ENCODE measurements at places on chromosomes 16 and 17. TPM values are rescaled to one million over a fixed set of nuclear protein-coding genes. Genes with fewer than 3 reads are reported as not detected.

The TCAP gene
- total RNA-seq, result 0.28 TPM

The ST6GALNAC1 gene
- total RNA-seq, result not detected

The COPZ2 gene
- total RNA-seq, result 5.3 TPM

The POLR2A gene
- total RNA-seq, result 81.6 TPM

The GCGR gene
- total RNA-seq, result not detected

The KRTAP4-16 gene
- total RNA-seq, result not detected

The CCL7 gene
- not detected for total RNA-seq

All from endothelial cell of coronary artery (primary cell).